ENCODE measurements at places on chromosomes 7 and 10.

DNA sequence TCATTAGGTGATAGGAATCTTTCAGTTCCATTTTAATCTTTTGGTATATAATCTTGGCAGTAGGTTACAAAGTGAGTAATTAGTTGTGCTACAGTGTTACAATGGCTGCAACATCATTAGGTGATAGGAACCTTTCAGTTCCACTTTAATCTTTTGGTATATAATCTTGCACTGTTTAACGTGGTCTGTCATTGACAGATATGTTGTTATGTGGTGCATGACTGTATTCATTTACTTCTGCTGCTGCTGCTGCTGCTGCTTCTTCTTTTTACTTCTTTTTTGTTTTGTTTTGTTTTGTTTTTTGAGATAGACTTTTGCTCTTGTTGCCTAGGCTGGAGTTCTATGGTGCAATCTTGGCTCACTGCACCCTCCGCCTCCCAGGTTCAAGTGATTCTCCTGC, 28.6 kb downstream of the ST7 start:
- DNase-seq: no peak

- DNase-seq: no peak
Observed at GRCh38 chr7:116041615-116042014, 11.1 kb upstream of the TFEC start.

DNA sequence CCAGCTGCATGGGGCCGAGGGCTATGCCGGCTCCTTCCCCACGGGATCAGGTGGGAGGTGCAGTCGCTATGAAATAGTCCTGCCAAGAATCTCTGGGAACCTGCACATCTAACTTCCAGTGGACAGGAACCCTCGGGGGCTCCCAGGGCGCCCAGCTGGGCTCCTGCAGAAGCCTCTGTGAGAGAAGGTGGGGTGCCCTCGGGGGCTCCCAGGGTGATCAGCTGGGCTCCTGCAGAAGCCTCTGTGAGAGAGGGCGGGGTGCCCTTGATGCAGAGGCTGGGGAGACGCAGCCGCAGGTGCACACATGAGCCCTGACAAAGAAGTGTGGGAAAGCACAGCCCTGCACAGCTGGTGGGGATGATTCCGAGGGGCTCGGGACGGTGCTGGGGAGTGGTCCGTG, 5.9 kb downstream of the VENTX start:
- no peak for DNase-seq

DNA sequence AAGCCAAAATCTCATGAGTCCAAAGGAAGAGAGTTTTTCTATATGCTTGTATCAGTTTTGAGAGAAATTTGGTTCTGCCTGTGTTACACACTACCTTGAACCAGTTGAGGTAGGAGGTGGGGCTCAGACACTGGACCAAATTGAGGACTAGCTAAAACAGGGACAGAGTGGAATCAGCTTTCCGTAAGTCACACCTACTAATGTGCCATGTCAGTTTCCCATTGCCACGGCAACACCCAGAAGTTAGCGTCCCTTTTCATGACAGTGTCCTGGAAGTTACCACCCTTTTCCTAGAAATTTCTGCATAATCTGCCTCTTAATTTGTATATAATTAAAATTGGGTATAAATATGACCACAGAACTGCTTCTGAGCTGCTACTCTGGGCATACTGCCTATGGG, 9.0 kb downstream of the ADK start:
- DNase-seq: no peak

DNA sequence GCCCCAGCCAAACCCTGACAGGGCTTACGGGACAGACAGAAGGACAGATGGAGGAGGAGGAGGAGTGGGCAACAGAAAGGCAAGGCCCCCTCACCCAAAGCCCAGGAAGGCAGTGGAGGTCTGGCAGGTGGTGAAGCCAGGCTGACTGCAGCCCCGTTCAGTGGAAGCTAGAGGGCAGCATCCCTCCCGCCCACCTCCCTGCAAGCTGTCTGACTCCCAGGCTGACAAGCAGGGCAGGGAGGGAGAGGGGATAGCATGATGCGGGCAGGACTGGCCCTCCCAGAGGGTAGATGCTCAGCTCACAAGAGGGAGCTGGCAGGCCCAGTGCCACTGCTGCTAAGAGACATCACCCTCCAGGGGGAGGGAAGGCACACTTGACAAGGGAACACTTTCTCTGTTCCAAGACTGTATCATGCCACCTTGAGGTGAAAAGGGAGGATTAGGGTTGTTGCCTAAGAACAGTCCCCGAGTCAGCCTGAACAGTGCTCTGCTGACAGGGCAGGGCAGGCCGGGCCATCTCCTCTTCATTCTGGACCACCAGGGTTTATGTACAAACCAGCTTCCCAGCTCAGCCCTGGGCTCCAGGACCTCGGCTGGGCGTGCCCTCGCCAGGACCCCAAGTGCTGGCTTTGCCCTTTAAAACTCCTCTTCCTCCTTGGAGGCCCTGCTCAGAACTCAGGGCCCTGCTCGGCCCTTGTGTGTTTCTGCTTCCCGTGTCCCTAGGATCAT, 61.8 kb downstream of the RASGEF1A start:
- DNase-seq: peak; percentile 42

GRCh38 chr7:140774371-140774770, 77.9 kb downstream of the NDUFB2 start:
- no peak for DNase-seq

DNA sequence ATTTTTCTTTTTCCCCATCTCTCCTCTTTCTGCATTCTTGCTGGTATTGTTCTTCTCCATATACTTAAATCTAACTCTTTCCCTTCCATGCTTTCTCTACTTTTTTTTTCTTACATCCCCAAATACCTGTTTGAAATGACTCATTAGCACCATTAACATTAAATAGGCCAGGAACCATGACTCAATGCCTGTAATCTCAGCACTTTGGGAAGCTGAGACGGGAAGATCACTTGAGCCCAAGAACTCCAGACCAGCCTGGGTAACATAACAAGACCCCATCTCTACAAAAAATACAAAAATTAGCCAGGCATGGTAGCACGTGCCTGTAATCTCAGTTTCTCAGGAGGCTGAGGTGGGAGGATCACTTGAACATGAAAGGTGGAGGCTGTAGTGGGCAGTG, 1026.8 kb downstream of the GATA3 start:
- DNase-seq: no peak

GRCh38 chr7:84113906-84114850, 80.4 kb downstream of the SEMA3A start:
- DNase-seq: no peak

DNA sequence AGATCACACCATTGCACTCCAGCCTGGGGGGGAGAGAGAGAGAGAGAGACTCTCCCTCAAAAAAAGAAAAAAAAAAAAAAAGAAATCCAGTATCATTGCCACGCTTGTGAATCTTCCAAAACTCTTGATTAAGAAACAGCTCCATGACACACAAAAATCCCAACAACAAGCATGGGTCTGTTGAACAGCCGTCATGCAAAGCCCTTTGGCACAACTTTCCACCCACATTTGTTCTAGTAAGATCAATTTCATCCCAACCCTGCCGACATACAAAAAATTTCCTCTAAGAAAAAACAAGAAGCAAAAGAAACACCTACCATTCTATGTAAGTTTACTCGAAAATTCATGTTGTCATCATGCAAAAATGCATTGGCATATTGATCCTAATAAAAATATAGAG, 62.8 kb downstream of the ARMH3 start:
- DNase-seq: no peak

GRCh38 chr10:102919992-102920739, 2.1 kb downstream of the CNNM2 start:
- DNase-seq: no peak

DNA sequence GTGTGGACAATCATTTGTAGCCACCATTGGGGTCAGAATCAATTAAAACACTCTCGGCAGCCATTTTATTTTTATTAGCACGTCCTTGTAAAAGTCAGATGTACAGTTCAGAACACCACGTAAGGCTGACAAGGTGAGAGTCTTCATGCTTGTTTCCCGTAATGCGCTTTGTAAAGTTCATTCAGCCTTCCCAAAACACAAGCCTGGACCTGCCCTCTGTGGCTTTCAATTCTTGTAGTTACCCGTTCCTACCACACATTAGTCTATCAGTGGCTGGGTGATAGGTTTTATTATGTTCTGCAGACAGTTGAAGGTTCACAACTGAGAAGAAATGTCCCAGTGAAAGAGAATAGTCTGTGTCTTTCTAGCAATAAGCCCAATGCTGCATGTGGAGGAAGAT, 35.4 kb downstream of the GAD2 start:
- no peak for DNase-seq

- DNase-seq: no peak
Observed at GRCh38 chr7:16509829-16510228, 16.8 kb upstream of the LRRC72 start.

DNA sequence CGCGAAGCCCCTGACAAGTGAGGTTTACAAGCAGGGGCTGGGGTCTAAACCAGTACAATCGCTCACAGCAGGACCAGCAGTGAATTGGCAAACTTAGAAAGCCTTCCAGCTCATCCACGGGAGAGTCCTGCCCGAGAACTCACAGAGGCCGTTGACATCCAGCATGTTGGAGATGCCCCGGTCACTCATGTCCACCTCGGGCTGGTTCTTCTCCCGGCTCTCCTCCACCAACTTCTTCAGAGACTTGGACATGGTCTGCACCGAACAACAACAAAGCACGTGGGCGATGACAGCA, 447 bp downstream of the RSU1 start:
- DNase-seq: no peak

DNA sequence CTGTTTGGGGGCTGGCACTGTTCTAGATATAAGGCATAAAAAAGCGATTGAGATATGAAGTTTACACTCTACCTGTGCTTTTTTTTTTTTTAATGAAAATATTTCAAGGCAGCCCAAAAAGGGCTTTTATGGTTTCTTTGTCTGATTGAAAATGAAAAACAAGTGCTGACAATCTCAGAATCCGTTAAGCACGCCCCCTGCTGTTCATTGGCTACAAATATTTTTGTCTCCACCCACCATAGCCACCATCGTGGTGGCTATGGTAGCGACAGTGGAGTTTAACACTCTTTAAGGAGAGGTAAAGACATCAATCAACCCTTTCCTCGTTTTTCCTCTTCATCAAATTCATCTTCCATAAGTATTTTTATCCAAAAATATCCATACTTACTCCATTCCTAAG, 94.2 kb downstream of the CD36 start:
- no peak for DNase-seq

DNA sequence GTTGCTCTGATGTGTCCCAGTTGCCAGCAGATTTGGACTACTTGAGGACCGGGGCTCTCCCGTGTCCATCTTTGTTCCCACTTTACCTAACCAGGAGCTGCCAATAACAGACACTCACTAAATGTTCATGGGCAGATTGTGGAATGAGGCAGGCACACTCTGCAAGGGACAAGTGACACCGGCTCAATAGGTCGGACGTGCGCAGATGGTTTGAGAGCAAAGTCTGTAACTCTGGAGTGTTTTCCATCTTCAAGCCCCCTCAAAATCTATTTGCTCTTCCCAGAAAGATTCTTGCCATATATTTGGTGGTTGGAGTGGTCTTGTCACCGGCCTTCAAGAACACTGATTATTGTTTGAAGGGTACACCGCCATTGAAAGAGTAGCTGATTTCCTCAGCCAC, 47.2 kb downstream of the THNSL1 start:
- no peak for DNase-seq

- no peak for DNase-seq
Observed at GRCh38 chr7:101167645-101168411, 2.5 kb upstream of the VGF start.

- no peak for DNase-seq
Observed at GRCh38 chr10:47381427-47382379, 2.4 kb downstream of the ZNF488 start.

GRCh38 chr10:4150676-4151075, 365.7 kb upstream of the KLF6 start:
- DNase-seq: no peak

GRCh38 chr7:148973256-148973655, 55.0 kb downstream of the PDIA4 start:
- no peak for DNase-seq

DNA sequence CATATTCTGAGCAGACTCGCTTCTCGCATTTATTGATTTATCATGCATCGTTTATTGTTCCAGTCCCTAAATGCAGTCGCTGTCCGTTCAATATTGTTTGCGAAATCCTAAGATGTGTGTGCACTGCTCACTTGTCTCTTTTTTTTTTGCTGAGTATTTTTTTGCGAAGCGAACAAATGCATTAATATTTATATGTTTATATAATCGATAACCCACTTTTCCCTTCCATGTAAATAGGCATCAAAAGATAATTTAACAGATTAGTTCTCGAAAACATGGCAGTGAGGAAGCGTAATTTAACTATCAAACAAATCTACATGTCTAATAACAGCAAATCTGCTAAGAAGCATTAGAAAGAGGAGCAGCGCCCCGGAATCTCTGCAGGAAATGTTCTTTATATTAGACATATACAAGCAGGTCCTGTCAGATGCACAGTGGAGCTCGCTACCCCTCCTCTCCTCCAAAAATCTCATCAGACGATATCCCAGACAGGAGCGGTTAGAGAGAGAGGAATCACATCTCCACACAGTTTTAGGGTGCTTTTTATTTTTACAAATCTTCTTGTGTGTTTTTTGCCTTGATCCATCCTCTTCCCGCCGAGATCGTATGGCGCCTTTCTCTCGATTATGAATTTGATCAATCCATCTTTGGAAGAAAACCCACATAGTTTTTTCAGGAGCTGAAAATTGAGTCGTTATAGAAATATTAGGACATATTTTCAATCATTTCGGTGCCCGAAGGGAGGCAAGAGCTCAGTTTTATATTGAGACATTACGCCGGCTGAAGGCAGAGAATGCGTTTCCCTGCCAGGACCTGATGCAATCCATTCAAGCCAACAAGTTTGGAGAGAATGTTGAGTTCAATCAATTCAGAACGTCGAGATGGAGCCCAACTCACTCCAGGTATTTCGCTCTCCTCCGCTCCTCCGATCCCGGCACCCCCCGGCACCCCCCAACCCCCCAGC, at the start of gene ARID5B:
ARID5B (plus strand) TSS at position 871 of the 964 bp plus-strand sequence; CDS start at position 882, 11 bp downstream.
- no peak for DNase-seq

GRCh38 chr7:31343516-31344305, 3.2 kb upstream of the NEUROD6 start:
- no peak for DNase-seq

DNA sequence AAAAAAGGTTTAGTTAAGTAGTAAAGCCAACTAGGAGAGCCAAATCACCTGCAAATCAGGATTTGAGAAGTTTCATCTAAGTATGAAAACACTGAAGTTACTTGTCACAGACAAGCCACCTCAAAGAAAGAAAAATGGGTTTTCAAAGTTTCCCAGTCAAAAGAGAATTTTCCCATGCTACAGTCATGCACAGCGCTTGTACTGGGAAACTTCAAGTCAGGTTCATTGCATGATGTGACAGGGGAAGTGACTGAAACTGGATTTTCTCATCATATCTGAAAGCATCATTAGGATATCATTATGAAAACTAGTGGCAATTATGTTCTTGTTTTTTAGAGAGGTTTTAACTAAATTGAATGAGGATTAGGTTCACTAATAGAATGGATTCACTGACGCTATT, 167.0 kb downstream of the SGMS1 start:
- no peak for DNase-seq

- peak; percentile 32 for DNase-seq
Observed at GRCh38 chr10:101062232-101063049, 652 bp downstream of the KAZALD1 start.

GRCh38 chr10:11473128-11473760, 138.2 kb downstream of the USP6NL start:
- DNase-seq: no peak

All from stimulated activated CD8-positive, alpha-beta memory T cell treated with anti-CD3 and anti-CD28 coated beads, Interleukin-15, amount 100 ng/mL, for 48 hours (primary cell).